ENCODE measurements at places on chromosomes 5 and 9. TPM values are rescaled to one million over a fixed set of nuclear protein-coding genes. Genes with fewer than 3 reads are reported as not detected.

Gene SPATA31E1
- not detected for total RNA-seq

Gene LHX3
- not detected for total RNA-seq

Gene GRM6
- not detected for total RNA-seq

Gene CCL28
- total RNA-seq = 20.9 TPM

Gene NR2F1-AS1
- total RNA-seq = 10.7 TPM

Gene IGIP
- total RNA-seq = 24.0 TPM

Gene SHB
- total RNA-seq = 37.4 TPM
